ENCODE measurements at places on chromosomes 3 and 15.

GRCh38 chr3:125594581-125595011 lies 701 bp downstream of the OSBPL11 start:
- DNase-seq: no peak

DNA sequence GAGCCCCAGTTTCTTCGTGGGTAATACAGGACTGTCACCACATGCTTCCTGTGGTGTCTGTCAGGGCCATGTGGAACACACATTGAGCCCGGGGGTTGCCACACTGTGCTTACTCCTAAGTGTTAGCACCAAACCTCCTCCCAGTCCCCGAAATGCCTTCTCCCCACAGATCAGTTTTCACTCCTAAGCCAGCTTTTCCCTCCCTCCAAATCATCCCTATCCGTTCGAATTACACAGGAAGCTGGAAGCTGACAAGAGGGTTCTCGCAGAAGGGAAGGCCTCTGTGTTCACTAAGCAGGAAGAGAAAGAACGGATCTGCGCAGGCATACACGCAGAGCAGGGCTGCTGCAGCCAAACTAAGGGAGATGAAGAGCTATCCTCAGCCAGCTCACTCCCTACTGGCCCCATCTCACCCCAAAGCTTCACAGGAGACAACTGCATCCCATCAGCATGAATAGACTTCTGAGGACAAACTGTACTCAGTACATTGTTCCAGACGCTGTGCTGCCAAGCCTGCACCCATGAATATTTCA lies 32.3 kb downstream of the XXYLT1 start:
- DNase-seq: no peak

- no peak for DNase-seq
Measured at GRCh38 chr3:14439501-14440167, 37.2 kb downstream of the SLC6A6 start.

GRCh38 chr15:37793851-37794250 lies 140.6 kb upstream of the TMCO5A start:
- DNase-seq: no peak

DNA sequence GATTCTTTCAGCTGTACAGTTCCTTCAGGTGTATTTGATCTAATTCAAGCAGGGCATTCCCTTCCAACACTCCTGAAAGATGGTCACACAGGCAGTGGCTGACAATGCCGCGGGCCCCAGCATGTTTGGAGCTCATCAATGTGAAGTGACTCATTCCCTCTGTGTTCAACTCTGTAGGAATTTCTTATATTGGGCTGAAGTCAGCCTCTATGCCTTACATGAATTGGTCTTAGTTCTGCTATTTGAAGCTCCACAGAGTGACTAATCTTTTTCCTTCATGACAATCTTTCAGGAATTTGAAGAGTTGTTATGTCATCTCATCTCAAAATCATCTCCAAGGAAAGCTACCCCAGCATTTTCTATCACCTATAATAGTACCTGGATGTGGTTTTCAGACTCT lies 142.5 kb upstream of the C2CD4B start:
- no peak for DNase-seq

GRCh38 chr15:68554721-68555678 lies 23.8 kb upstream of the CORO2B start:
- no peak for DNase-seq

GRCh38 chr3:122014741-122015140 lies 7.3 kb downstream of the ILDR1 start:
- DNase-seq: no peak

DNA sequence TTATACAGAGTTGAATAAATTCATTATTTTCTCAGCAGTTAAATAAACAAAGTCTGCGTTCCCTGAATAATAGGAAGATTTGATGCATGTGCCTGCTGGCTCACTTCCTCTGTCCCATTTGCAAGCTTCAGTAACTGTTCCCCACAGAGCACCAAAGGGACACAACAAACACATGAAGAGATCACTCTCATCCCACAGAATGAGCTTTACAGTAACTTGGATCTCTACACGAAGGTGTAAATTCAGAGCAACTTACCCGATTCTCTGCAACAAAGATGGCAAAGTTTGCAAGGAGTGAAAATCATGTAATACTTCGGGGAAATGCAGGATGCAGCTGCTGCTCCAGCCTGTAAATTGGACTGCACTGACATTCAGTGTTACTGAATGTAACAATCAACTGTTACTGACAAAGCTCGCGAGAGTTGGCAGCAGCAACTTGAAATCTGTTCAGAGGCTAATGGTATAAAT lies at the start of gene BCHE:
Gene BCHE (minus strand): TSS at position 366 of the 468 bp plus-strand sequence. CDS start 6,390 bp downstream, outside the sequence.
- DNase-seq: no peak

All from stimulated activated CD8-positive, alpha-beta memory T cell treated with anti-CD3 and anti-CD28 coated beads, Interleukin-4, amount 100 ng/mL, for 24 hours (primary cell).